ENCODE measurements at places on chromosomes 4 and X.
A peak's percentile ranks its signal among the peaks of the same experiment; 100 is the strongest.

DNA sequence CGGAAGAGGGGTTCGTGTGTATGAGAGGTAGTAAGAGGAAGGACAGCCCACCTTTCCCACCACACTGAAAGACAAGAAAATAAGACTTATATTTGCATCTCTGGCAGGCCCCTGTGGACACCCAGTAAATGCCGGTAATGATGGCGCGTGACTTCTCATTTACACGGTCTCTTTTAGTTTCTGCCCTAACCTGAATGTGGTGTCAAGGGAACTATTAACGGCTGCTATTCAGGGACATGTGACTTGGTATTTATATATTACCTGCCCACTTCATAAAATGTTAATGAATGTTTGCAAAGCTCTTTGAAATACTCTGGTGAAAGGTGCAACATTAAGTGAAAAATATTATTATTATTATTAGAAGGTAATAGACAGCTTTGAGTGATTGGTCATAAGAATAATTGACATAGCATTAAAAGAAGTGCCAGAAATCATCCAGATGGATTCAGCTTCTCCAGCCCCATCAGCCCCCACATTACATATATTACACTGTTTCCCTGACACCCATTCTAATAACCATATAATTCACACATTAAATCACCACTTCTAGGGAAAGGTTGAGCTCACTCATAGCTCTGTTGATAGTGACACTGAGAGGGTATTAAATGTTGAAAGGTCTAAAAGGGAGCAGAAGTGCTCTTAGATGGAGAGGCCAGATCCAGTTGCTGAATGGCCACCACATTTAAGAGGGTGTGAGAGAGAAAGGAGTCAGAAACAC is 83.0 kb upstream of the BEND4 start:
- DNase-seq: no peak

- no peak for DNase-seq
These were observed 39.7 kb upstream of the SHOX start for GRCh38 chrX:590693-591404.

GRCh38 chr4:173357939-173358338 is 12.8 kb upstream of the SAP30 start:
- no peak for DNase-seq

DNA sequence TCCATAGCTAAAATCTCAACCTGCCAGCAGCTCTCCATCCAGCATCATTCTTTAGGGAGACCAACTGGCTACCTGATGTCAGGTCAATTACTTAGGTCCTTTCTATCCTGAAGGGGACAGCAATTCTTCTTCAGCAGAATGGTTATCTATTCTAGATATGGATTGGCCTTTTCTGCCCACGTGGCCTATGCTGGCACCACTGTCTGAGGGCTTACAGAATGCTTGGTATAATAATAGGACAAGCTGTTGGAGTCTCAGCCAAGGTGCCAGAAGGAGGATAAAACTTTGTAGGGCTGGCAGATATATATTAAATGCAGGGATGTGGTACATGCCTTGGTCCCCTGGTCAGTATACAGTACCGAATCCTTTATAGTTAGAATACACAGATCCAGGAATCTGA is 89.8 kb upstream of the C1GALT1C1 start:
- no peak for DNase-seq

GRCh38 chr4:145609481-145610427 is 9.4 kb upstream of the MMAA start:
- peak; percentile 46 for DNase-seq

DNA sequence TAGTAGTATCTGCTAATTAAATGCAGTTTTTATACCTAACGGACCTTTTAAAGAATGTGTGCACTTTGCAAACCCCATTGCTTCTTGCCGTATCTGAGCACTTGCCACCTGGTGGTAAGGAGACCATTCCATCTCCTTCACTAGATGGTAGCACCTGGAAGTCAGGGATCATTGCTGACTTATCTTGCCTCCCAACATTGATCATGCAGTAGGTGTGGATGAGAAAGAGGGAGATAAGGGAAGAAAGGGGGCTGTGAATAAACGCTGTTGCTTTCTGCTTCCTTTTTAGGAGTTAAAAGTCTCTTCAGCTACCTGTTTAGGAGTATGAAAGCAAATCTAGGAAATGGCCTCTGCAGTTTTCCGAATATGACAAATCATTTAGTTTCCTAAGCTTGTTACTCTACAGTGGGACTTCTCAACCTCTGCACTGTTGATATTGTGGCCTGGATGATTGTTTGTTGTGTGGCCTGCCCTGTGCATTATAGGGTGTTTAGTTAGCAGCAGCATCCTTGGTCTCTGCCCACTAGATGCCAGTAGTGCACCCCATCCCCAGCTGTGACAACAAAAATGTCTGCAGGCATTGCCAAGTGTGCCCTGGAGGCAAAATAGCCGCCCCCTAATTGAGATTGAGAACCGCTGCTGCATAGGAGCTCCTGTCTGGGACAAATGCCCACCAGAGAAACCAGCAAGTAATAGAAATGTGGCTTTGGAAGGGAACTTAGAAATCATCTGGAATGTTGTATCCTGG is 38.8 kb downstream of the GAB1 start:
- no peak for DNase-seq

- DNase-seq: no peak
These were observed 11.2 kb downstream of the ADAM29 start for GRCh38 chr4:174929346-174929745.
